ENCODE measurements at places on chromosomes 7 and 10.

- no peak for DNase-seq
Measured at GRCh38 chr10:49109669-49110340, 5.5 kb downstream of the VSTM4 start.

GRCh38 chr10:61902445-61903220 lies 1.1 kb downstream of the ARID5B start:
- peak; percentile 84 for DNase-seq

GRCh38 chr10:8112942-8113442 lies 58.5 kb downstream of the GATA3 start:
- no peak for DNase-seq

DNA sequence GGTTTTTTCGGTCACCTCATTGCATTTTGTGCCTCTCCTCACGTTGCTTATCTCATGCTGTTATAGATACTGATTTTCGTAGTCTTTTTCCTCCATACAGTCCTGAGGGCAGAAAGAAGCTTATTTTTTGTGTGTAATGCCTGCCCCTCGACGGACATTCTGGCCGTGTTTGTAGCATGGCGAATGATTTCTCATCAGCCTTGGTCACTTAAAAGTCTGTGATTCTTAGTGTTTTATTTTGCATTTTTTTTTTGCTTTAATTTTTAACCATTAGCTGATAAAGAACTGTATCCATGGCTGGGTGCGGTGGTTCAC lies 469 bp upstream of the NOC3L start:
- no peak for DNase-seq

GRCh38 chr10:12353399-12354242 lies 4.3 kb downstream of the CAMK1D start:
- no peak for DNase-seq

DNA sequence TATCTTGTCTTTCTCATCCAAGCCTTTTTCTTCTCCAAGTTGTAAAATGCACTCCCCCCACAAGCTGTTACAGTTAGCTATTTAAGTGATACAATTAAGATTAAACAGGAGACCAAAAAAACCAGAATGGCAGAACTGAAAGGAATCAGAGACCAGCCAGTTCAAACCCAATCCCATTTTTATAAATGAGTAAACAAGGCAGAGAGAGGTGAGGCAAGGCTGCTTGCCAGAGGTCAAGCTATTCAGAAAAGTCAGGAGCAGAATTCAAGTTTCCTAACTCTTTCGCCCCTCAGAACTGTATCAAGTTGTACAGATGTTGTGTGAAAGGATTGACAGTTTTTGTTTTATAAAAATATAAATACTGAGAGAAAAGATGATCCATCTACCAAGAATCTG lies 90.2 kb downstream of the ZFAND4 start:
- DNase-seq, result no peak

DNA sequence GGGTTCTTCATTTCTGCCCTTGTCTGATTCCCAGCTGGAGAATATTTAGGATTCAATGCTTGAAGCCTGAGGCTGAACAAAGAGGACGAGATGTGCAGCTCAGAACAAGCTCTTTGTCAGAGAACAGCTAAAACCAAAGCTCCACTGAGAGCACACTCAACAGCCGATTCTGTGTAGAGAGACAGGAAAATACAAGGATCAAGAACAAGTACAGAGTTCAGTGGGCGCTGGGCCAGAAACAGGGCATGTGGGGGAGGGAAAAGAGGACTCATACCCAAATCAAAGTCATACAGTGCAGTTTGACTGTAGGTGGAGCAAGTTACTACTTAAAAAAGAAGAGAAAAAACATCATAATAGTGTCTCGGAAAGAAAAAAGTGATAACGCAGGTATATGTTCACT lies at the start of gene AGMO:
Gene AGMO, minus strand, starts transcription at position 181 of the 400 bp plus-strand sequence.
- DNase-seq, result no peak

DNA sequence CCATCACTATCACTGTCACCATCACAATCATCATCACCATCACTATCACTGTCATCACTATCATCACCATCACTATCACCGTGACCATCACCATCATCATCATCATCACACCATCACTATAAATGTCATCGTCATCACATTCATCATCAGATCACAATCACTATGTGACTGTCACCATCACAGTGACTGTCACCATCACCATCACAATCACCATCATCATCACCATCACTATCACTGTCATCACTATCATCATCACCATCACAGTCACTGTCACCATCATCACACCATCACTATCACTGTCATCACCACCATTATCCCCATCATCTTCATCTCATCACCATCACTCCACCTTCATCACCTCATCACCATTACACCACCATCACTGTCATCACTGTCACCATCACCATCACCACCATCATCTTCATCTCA lies 31.0 kb downstream of the PWWP2B start:
- no peak for DNase-seq

- DNase-seq, result no peak
Measured at GRCh38 chr7:94145602-94146001, 141.4 kb upstream of the BET1 start.

DNA sequence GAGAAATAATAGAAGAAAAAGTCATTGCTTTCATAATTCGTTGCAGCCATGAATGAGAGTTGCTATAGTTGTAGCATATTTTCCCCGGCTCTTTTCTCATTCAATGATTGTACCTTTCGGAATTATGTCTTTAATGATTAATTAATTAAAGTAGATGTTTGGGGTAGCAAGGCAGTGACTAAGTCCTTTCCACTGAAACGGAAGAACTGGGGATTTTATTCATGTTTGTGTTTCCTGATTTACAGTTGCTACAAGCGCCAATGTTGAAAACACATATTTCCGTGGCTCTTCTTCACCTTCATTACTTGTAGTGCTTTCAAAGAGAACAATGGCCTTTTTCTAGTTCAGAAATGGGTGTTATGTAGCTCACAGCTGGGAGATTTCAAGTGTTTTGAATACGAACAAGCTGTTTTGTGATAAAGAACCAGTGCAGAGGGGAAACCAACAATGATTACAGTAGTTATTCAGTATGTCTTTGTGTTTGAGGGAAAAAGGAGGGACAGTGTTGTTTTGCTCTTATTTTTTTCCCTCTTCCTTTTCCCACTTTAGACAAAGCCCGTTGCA lies 153.5 kb downstream of the NSUN6 start:
- no peak for DNase-seq

GRCh38 chr10:51905032-51905431 lies 205.6 kb upstream of the CSTF2T start:
- DNase-seq, result no peak

- DNase-seq, result no peak
Measured at GRCh38 chr7:66326501-66327215, 121.5 kb downstream of the TPST1 start.

GRCh38 chr10:15814565-15814964 lies 45.7 kb downstream of the MINDY3 start:
- no peak for DNase-seq

DNA sequence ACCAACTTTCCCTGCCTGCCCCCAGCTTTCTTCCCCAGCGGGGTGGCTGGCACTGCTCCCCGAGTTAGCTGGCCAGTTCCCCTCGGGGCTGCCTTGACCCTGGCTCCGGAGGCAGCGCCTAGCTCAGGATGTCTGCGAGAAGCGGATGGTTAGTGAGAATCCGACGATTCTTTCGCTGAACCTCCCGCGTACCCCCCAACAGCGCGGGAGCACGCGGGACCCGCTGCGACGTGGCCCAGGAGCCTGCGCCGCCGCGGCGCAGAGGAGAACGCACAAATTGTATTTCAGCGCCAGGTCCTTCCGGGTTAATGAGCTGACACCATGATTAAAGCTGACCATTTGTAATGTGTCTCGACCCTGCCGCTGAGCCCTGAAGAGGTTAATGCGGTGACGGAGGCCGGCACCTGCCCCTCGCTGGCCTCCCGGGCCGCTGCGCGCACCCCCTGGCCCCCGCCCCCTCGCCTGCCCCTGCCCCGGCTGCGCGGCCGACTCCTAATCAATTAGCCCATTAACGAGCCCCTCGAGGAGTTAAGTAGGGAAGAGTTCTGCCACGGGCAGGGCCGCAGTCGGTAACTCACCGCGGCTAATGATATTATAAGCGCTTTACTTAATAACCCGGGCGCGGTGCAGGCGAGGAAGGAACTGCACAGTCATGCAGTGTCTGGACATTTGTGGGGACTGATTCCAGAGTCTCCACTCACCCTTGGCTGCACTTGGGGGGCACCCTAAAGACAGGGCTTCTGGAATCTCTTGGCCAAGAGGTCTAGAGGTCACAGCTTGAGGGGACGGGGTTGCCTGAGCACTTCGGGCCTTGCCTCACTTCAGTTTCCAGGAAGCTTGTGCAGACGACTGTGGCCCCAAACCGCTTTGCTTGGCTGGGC lies 1.7 kb upstream of the HMX2 start:
- DNase-seq, result no peak

GRCh38 chr7:90749774-90750173 lies 153.7 kb downstream of the CDK14 start:
- DNase-seq, result no peak

- DNase-seq, result no peak
Measured at GRCh38 chr7:26179826-26180497, 20.6 kb downstream of the HNRNPA2B1 start.
